HT-29 (cell line): ENCODE measurements at places on chromosomes 16 and 17. TPM values are rescaled to one million over a fixed set of nuclear protein-coding genes. Genes with fewer than 3 reads are reported as not detected.
A peak's percentile ranks its signal among the peaks of the same experiment; 100 is the strongest.

DNA sequence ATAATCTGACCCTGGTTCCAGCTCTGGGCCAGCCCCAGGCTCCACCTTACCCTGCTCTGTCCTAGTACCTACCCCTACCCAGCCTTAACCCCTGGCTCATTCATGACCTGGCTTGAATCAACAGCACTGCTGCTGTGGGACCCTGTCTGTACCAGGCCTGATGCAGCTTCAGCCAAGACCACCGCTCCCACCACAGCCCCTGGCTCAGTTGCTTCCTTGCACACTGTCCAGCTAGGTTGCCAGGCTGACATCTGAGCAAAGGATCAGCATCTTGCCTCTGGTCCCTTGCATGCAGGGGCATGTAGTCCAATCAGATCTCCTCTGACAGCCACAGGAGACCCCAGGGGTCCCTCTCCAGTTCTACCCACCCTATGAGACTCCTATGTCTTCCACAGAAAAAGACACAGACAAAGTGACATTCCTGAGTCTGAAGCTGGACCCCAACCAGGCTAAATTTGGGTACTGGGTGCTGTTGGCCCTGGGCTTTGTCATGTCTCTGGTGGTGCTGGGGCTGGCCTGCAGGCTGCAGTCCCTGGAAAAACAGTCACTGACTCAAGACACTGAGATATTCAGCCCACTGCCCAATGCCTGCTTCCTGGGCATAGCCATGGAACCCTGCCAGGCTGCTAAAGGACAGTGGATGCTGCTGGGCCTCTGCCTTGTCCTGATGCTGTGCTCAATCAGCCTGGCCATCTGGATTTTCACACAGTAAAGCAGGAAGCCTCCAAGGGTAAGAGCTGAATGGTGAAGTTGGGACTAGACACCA, 3.9 kb upstream of the KCNH6 start:
- DNase-seq = no peak

TBC1D3H gene
- total RNA-seq = not detected in 2 replicates

DNA sequence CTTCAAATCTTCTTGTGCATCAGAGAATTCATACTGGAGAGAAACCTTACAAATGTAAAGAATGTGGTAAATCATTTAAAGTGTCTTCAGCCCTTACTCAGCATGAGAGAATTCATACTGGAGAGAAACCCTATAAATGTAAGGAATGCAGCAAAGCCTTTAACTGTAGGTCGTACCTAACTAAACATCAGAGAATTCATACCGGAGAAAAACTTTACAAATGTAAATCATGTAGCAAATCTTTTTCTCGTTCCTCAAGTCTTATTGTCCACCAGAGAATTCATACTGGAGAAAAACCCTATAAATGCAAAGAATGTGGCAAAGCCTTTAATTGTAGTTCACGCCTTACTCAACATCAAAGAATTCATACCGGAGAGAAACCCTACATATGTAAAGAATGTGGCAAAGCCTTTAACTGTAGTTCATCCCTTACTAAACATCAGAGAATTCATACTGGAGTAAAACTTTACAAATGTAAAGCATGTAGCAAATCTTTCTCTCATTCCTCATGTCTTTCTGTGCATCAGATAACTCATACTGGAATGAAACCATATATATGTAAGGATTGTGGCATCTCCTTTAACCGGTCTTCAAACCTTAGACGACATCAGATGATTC, 118.5 kb upstream of the ZNF267 start:
- DNase-seq = no peak

GRCh38 chr17:79789943-79790804, 6.7 kb downstream of the CBX8 start:
- peak; percentile 62 for DNase-seq

DNA sequence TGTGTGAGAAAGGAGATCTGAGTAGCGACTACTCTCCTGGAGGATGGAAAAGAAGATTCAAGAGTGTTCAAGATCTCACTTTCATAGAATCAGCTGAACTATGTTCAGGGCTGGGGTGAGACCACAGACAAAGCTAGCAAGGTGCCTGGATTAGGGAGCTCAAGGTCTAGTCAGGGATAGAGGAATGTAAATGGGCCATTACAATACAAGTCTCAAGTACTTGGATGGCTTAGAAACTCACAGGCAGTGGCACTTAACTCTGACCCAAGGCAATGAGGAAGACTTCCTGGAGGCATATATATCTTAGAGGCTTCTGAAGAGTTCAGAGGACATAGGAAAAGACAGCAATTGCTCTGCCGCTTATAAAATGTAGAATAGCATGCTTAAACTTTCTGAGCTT, 184.9 kb upstream of the CDH11 start:
- DNase-seq = no peak

DNA sequence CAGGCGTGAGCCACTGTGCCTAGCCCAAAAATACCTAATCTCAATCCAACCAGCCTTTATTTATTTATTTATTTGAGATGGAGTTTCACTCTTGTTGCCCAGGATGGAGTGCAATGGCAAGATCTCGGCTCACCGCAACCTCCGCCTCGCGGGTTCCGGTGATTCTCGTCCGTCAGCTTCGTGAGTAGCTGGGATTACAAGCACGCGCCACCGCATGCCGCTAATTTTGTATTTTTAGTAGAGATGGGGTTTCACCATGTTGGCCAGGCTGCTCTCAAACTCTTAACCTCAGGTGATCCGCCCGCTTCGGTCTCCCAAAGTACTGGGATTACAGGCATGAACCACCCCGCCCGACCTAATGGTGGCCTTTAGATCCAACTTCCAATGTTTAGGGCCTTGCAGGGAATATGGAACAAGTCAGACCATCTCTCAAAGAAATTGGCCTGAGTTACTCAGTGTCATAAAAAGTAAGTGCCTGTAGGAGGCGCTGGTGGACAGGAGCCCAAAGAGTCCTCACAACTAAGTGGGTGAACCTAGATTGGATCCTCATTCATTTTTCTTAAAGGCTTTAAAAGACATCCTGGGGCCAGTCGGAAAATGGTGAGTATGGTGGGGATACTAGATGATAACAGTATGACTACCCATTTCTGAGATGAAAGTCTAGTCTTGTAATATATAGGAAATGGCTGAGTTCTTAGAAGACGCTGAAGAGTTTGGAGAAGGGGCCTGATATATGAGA, 4.6 kb downstream of the ZSCAN10 start:
- DNase-seq = peak; percentile 71

DNA sequence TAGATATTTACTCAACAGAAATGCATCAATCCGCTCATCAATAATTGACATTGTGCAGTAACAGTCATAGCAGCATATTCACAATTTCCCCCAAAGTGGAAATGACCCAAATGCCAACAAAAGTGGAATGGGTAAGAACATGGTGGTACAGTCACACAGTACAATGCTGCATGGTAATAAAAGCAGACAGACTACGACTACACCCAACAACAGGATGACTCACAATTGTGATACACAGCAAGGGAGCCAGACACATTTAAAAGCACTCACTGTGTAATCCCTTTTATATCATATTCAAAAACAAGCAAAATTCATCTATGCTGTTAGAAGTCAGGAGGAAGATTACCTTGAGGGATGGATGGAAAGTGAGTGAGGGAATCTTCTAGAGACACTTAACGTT, 76.5 kb upstream of the NUDT7 start:
- no peak for DNase-seq

GRCh38 chr16:62700426-62701294, 664.4 kb upstream of the CDH8 start:
- no peak for DNase-seq

DNA sequence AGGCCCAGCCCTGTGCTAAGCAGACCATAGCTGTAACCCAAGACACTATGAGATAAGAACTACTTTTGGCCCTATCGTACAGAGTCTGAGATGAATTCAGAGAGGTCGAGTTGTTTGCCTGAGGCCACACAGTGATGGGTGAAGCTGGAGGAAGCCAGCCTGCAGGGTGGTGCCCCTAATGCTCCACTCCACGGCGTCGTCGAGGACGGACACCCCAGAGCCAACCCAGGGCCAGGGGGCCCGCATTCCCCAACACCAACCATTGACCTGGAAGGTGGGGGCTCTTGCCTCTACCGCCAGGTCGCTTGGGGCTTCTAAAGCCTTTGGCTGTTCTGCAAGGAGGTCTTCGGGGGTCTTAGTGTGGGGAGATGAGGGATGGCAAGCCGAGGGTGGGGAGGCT, 84.1 kb downstream of the IRF8 start:
- no peak for DNase-seq

- no peak for DNase-seq
Observed at GRCh38 chr16:30850246-30850645, 43.6 kb downstream of the BCL7C start.

GRCh38 chr17:28406473-28406814, 432 bp upstream of the SLC46A1 start:
- DNase-seq = no peak

OTOP2 gene
- total RNA-seq = not detected in 2 replicates
